ENCODE measurements at places on chromosomes 4 and X.

DNA sequence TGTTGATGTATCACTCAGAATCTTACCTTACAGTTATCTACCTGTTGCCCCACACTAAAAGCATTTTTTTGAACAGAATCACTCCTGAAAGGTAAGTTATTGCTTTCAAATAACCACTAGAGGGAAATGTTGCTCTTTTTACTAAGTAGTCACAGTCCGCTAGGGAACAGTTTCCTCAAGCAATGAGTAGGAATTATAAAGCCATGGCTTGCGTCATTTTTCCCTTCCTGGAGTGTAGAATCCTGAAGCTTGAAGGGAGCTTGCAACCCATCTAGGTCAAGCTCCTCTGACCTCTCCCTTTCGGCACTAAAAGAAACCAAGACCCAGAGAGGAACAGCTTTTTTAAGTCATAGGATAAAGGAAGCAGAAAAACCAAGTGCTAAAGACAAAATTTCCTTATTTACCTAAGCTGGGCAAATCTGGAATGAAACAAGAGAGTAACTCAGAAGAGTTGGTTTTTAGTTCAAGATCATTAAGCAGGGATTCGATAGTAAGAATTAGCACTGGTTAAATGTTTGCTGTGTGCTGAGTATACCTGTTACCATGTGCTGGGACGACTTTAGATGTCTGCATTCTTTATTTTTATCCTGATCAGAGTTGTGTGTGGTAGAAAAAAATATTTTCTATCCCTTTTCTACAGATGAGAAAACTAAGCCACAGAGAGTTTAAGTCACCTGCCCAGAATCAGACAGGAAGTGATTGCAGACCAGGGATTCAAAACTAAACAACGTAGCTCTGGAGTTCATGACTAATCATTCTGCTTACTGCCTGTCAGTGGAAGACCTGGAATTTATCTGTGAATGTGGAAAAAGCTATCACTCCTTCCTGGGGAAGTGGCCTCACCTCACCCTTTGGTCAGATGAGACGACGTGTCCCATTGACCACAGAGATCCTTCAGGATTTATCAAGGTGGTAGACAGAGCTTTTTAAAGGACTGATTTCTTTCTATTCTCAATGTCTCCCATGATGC lies 631.5 kb downstream of the RAB28 start:
- no peak for DNase-seq

GRCh38 chrX:97358941-97359340 lies 475.2 kb downstream of the RPA4 start:
- no peak for DNase-seq

GRCh38 chr4:22477136-22477812 lies 38.6 kb downstream of the ADGRA3 start:
- DNase-seq, result no peak

DNA sequence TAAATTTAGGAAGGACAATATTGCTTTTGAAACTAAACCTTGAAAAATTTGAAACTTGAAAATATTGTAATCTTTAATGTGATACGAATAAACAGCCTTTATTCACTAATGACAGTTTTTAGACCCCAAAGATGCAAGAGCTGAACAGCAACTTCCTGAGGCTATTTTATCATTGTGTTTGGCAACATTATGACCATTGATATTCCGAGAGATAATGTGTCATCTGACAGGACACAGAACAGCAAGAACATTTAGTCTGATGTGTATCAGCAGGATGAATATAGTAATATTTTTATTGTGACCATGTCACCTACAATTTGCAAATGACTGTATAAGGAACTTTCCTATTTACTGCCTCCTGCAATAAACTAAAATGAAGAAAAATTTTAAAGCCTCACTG lies 316.0 kb downstream of the ADAM29 start:
- no peak for DNase-seq

DNA sequence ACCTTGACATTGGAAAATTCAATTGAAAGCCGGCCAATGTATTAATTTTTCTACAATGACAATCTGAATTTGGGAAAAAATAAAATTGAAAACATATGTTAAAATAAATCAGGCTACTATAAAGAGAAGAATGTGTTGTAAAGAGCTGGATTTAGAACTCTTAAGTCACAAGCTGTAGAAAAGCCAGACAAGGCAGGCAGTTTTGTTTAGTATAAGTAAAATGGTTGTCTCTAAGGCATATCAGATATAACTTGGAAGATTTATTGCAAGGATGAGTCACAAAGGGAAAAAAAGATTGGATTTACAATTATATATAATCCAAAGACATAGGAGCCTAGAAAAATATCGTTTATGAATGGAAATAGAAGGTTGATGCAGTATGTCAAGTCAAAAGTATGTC lies 549.1 kb upstream of the EPHA5 start:
- DNase-seq, result no peak

DNA sequence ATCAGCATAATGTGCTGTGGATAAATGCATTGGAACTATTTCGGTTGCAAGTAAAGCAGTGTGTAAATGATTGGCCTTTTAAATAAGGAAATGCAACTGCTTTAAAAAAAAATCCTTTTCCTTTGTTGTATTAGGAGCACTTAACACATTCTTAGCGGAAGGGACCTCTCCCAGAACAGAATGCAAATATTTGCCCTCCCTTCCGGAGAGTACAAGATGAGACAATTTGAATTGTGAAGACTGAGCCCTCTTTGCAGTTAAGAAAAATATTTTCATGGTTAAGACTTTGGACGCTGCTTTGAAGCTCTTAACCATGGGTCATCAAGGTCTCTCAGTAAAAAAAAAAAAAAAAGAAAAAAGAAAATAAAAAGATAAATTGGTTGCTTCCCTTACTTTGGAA lies 9.5 kb upstream of the NOX1 start:
- DNase-seq, result no peak

DNA sequence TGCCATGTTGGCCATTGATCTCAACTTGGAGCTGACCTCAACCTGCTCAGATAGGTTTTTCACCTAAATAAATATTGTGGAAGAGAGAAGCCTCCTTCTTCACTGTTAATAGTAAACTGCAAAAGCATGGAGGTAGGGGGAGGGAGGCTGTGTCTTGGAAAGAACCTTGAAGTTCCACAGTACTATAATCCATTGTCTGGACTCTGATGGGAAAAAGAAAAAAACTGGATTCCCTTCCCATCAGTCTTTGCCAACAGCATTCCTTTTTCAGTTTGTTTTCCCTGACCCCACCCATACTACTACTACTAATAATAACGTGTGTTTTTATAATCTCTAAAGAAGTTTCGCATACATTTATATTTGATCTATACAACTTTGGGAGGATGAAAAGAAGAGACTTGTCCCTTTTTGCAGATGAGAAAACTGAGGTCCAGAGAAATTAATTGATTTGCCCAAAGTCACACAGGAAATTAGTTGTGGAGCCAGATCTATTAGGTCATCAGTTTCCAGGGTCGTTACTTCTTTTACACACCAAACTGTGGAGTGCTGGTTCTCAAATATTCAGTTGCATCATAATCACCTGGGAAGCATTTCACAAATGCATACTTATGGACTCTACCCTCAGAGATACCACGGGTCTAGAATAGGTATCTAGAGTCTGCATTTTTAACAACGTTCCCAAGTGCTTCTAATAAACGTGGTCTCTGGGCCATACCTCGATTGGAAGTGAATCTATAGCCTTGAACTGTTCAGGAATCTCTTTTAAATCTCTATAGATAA lies 59.1 kb downstream of the LUZP4 start:
- no peak for DNase-seq

- DNase-seq, result no peak
These were observed 38.6 kb downstream of the UNC5C start for GRCh38 chr4:95510145-95510544.

GRCh38 chr4:112633477-112634235 lies 3.1 kb downstream of the ZGRF1 start:
- DNase-seq, result no peak

DNA sequence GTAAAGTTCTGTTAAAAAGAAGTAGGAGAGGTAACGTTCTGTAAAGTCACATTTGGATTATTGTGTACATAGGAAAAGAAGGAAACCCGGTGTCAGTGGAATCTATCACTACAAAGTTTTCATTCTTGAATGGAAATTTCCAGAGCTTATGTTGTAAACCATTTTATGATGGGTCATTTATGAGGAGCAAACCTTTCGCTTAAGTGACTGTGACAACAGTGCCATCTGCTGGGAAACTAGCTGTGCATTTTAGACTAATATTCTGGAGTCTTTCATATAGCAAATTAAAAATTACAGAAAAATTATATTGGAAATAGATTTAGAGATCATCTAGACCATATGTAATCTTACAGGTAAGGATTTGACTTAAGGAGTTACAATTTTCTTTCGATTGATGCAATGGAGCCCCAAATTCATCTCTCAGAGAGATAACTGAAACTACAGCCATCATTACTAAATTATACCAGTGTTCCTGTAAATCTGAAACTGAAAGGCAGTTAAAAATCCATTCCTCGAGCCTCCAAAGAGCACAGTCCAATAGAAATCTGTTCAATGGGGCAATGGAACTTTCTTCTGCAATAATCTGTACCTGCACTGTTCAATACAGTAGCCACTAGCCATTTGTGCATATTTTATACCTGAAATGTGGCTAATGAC lies 26.9 kb downstream of the ASB9 start:
- DNase-seq, result no peak

GRCh38 chrX:124737771-124738170 lies 391.4 kb downstream of the SH2D1A start:
- no peak for DNase-seq

- DNase-seq, result no peak
These were observed 58.7 kb downstream of the METTL14 start for GRCh38 chr4:118743867-118744266.

- DNase-seq, result no peak
These were observed 33.8 kb upstream of the FGFR3 start for GRCh38 chr4:1759170-1759817.

Data from activated CD8-positive, alpha-beta memory T cell treated with anti-CD3 and anti-CD28 coated beads, Interleukin-2, amount 50 U/mL, for 48 hours (primary cell).